Esophagus squamous epithelium (tissue), 5 donors: ENCODE measurements at places on chromosomes 7 and 10.

- DNase-seq = no peak
Observed at GRCh38 chr7:4519819-4520520, 162.1 kb upstream of the FOXK1 start.

GRCh38 chr10:124415210-124415609 lies 3.5 kb downstream of the OAT start:
- DNase-seq = no peak

DNA sequence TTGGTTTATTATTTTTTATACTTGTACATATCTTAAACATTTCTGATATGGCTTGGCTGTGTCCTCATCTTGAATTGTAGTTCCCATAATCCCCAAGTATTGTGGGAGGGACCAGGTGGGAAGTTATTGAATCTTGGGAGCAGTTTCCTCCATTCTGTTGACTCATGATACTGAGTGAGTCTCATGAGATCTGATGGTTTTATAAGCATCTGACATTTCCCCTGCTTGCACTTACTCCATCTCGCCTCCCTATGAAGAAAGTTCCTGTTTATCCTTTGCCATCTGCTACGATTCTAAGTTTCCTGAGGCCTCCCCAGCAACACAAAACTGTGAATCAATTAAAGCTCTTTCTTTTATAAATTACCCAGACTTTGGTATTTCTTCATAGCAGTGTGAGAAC lies 207.7 kb downstream of the TPK1 start:
- DNase-seq = no peak

- no peak for DNase-seq
Observed at GRCh38 chr10:122255509-122256301, 15.4 kb upstream of the BTBD16 start.

- no peak for DNase-seq
Observed at GRCh38 chr10:76398043-76398710, 966.8 kb downstream of the LRMDA start.

- DNase-seq = no peak
Observed at GRCh38 chr10:77974396-77975074, 48.0 kb upstream of the DLG5 start.

- no peak for DNase-seq
Observed at GRCh38 chr10:131843881-131844284, 56.9 kb upstream of the PPP2R2D start.

DNA sequence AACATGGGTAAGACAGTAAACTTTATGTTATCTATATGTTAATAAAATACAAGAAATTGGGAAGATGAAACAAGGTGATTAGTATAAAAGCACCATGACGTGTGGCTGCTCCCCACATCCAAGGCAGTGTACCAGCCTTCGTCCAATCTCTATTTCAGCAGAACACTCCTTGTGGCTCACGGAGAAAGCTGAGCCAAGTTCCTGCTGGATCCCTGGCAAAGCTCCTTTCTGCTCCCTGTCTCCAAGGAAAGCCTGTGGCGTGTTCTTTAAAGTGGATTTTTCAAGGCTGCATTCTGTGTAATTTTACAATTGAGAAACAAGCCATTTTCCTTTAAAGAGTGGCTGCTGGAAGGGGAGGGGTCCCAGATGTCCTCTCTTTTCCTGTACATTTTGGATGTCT lies 467.3 kb downstream of the PTPRN2 start:
- no peak for DNase-seq

GRCh38 chr7:155182406-155182970 lies 112.4 kb downstream of the HTR5A start:
- no peak for DNase-seq

- DNase-seq = no peak
Observed at GRCh38 chr10:83075016-83075814, 1064.1 kb upstream of the GHITM start.
